ENCODE measurements at places on chromosomes 3 and 15.

GRCh38 chr3:114178770-114179368 lies at the start of gene DRD3:
Gene DRD3 (minus strand): TSS chr3:114179052. CDS start chr3:114171992, 7,060 bp downstream.
- DNase-seq, result no peak

- DNase-seq, result no peak
Observed at GRCh38 chr3:147701195-147701594, 292.0 kb downstream of the ZIC1 start.

- DNase-seq, result no peak
Observed at GRCh38 chr3:20394243-20394642, 208.2 kb upstream of the SGO1 start.

GRCh38 chr3:127277561-127277960 lies 10.3 kb downstream of the PRR20G start:
- DNase-seq, result peak; percentile 25

- peak; percentile 77 for DNase-seq
Observed at GRCh38 chr3:98577178-98577895, 16.1 kb downstream of the CPOX start.

DNA sequence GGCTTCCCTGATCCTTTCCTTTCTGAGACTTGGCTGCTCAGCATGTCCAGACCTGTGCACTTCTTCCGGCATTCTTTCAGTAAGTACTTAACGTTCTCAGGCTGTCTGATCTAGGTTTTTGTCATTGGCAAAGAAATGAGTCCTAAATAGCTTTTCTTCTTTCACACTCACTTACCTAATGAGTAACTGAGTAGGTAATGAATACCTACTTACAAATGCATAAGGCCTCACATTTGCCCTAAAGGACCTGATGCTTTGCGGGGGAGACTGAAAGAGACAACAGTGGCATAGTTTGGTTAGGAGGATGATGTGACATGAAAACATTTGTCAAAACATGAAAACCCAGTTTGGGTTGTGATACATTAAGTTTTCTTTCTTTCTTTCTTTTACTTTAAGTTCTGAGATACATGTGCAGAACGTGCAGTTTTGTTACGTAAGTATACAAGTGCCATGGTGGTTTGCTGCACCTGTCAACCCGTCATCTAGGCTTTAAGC lies 516.7 kb upstream of the CFAP20DC start:
- no peak for DNase-seq

DNA sequence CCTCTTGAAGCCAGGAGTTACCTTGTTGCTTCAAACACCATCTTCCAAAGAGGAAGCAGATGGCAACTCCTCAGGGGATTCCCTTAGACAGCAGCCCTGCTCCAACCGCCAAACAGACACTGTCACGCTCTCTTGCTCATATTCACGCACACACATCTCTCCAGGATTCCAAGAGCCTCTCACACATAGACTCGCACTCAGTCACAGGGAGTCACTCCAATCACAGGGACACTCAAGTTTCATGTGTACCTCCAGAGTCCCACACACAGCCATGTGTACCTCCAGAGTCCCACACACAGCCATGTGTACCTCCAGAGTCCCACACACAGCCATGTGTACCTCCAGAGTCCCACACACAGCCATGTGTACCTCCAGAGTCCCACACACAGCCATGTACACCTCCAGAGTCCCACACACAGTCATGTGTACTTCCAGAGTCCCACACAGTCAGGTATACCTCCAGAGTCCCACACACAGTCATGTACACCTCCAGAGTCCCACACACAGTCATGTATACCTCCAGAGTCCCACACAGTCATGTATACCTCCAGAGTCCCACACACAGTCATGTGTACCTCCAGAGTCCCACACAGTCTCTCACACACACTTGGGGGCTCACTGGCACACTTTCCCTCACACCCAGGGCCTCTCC lies 6.1 kb downstream of the VWA5B2 start:
- no peak for DNase-seq

DNA sequence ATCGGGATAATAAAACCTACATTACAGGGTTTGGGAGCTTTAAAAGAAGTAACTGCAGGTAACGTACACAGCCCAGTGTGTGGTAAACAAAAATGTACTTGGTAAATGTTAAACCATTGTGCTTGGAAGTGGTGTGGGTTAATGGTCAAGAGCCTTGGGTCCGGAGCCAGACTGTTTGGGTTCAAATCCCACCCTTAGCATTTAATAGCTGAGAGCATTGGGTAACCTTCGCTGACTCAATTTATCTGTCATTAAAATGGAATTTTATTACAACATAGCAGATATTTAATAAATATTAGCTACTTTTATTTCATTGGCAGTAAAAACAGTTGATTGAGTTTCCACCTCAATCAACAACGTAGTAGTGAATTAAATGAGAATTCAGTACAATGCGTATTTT lies 1.5 kb downstream of the FSTL1 start:
- no peak for DNase-seq

DNA sequence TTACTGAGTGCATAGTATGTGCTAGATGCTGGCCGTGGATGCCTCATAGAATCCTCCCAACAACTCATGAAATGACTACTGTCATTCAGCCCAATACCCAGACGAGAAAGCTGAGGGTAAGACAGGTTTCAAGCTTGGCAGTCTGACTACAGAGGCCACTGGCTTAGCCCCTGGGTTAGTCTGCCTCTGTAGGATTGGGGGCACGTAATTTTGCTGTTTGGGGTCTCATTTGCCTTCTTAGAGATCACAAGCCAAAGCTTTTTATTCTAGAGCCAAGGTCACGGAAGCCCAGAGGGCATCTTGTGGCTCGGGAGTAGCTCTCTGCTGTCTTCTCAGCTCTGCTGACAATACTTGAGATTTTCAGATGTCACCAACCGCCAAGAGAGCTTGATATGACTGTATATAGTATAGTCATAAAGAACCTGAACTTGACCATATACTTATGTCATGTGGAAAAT lies 1.0 kb upstream of the CCR5 start:
- no peak for DNase-seq

DNA sequence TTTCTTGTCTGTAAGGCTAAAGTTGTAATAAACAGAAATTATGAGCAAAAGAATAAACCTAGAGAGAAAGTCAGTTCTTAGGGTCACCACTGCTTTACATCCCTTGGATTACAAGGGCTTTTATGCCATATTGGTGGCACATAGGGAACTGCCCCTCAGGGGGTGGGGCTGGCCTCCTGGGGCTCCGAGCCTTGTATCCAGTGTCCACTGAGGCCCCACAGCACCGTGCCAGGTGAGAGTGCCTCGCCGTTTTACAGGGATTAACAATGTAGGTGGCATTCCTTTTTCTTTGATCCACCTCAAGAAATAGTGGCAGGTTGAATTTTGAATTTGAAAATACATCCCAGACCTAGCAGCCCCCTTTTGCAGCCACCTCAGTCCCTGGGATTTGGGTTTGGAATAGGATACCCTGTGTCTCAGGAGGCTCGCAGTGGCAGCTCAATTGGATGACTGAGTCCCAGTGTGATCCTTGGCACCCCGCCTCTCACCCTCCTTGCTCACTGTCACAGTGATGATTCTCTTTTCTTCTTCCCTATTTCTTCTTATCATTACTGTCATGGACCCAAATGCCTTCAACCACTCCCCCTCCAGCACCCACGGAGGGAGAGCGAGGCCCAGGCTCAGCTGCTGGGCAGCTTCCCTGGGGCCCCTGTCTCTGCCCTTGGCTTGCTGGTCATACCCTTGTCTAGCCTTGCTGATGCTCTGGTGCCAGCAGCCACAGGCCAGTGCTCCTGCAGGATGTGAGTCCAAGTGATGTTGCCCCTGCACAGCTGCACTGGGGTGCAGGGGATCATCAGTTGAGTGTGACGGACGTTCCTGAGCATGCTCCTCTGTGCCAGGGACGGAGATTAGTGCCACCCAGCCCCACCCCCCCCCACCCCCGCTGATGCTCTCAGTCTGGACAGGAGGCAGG lies 137.9 kb downstream of the DNAJB8 start:
- DNase-seq, result no peak

DNA sequence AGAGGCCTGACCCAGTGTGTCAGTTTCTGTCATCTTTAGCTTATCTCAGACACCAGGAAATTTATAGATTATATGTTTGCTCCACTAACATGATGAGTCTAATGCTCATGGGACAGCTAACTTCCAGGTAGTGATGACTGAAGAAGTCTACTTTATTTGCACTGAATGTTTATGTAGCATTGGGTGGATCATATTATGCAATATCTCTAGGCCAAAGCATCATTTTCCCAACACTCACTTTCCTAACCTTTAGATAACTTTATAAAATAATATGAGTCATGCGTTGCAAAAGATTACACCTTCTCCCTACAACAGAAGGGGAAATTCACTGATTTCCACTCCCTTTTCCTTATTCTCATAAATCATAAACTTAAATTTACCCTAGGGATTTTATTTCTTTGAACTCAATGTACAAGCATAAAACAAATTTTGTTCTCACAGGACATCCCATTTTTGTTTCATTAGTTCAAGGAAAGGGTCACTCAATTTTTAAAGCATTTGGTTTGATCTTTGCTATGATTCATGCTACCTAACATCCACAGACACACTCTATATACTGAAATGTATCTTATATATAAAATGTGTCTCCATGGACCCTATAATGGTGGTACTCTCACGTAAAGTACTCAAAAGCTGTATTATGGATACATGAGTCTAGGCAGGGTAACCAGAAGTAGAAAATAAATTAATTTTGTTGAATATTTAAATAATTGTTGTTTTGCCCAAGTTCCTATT lies 225.2 kb downstream of the WDR72 start:
- DNase-seq, result no peak

DNA sequence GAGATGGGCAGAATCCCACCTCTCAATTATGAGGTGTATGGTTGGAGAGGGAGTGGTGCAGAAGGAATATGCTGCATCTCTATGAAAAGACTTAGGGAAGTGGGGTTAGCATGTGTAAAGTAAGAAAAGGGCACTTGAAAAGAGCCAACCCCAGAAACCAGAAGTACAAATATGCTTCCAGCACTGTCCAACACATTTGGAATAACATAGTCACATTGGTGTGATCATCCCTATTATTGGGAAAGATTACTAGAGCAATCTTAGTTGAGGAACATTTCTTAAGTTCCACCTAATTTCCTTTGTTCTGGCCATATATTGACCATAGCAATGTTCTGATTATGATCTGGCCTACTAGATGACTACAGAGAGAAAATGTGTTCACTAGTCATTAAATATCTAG lies 34.3 kb downstream of the HMG20A start:
- no peak for DNase-seq

DNA sequence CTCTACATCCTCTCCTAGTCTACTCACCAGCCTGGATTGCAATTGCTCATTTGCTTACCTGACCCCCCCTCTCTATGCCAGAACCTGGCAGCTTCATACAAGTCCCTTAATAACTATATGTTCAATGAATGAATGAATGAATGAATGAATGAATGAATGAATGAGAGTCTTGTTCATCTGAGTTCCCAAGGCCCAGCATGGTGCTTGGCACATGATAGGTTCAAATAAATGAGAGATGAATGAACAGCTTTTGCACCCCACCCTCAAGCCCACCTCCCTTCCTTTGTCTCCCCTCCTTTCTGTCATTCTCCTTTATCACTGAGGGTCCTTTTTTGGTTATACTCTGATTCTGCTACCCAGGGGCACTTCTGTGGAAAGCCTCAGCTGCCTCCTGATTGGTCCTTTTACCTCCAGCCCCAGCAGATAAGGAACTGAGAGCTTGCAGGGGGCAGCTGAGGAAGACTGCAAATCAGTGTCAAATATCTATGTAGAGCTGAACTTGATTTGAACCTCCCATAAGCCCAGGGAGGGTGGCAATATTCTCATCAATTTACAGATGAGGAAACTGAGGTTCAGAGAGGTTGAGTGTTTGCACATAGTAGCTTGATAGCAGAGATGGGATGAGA lies 54.1 kb upstream of the CHRNB4 start:
- DNase-seq, result no peak

Measured in HS-5 (cell line).